ENCODE measurements at places on chromosomes 11 and 22.

DNA sequence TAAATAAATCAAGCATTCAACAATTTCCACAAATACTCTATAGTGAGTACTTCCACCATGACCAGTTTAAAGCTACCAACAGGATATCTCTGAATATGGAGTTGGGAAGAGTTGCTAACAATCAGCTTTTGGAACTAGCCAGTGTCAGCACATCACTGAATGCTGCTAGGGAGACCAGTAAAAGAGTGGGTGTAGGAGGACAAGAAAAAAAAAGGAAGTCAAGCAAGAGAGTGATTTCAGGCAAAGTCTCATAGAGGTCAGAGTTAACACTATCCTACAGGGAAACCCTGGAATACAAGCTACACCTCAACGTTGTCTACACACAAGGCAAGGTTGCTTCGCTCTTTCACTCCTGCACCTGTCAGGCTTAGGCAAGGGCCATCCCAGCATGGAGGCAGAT lies 24.2 kb downstream of the EIF3F start:
- no peak for DNase-seq

DNA sequence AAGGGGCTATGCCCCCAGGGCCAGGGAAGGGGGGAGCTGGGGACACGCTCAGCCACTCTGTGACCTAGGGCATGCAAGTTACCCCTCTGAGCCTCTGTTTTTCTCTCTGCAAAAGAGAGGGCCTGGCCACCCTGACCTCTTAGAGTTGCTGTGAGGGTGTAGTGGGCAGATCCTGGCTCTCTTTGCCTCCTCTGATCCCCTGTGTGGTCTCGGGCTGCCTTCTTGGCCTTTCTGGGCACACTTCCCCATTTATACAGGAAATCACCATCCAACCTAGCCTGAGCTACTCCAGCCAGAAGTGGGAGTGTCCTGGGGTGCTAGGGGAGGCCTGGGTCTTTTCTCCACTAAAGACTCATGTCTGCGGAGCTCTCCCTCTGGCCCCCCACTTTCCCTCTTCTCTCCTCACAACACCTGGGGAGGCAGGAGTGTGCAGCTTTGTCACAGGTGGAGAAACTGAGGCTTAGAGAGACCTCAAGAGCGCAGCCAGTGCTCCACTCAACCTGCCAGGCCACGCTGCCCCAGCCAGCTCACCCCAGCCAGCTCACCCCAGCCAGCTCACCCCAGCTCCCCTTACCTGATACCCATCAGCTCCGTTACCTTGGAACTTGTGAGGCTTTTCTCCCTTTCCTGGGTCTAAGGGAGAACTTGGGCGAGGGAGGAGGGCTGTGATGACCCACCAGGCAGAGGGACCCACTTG lies 1.4 kb downstream of the AIFM3 start:
- DNase-seq = no peak

- DNase-seq = no peak
Measured at GRCh38 chr11:12359761-12360160, 17.6 kb upstream of the PARVA start.

DNA sequence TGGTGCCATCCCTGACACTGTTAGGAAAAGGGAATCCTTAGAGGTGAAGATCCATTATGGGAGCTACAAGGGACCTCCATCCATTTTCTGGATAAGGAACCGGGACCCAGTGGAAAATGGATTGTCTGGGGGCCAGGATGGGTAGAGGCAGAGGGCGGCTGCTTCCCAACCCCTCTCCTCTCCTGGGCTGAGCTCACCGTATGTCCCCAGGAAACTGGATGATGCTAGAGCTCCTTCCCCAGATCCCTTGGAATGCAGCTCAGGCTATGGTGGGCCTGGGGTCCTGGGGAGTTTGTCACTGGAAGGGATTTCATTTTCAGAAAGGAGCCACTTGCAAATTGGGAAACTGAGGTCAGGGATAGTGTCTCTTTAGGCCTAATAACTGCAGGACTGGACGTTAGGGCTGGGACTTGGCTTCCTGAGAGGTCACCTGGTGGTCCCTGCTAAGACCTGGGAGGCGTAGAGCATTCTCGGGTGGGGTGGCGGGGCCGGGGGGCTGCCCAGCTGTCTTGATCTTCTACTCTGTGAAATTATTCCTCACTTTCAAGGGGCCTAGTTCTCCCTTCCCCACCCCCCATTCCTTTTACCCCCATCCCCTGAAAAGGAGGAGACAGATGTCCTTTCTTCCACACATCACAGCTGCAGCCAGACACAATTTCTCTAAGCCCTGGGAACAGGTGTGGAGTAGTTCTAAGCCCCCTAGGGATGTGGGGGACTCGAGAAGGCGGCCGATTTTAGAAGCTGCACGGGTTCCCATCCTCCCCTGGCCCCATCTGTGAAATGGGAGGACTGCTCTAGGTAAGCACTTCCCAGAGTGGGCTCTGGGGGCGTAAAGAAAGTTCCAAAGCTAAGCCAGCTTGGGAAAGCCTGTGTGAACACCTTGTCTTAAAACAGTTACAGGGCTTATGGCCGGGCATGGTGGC lies 99.8 kb downstream of the PKNOX2 start:
- DNase-seq = no peak

DNA sequence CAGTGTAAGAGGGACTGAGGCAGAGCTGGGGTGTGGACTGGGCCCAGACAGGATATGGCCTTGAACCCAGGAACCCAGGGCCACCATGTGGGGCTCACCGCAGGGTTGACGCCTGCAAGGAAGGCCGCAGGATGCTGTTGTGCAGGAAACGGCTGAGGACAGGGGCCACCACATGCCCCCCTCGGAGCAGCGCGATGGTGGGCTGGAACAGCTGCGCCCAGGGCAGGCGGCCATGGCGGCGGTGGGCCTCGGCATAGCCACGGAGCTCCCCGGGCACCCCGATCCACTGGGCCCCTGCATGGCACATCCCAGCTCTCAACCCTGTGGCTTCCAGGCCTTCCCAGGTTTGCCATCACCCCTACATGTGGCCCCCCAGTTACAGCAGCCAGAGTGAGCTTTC lies 12.2 kb downstream of the GGT5 start:
- DNase-seq = no peak

DNA sequence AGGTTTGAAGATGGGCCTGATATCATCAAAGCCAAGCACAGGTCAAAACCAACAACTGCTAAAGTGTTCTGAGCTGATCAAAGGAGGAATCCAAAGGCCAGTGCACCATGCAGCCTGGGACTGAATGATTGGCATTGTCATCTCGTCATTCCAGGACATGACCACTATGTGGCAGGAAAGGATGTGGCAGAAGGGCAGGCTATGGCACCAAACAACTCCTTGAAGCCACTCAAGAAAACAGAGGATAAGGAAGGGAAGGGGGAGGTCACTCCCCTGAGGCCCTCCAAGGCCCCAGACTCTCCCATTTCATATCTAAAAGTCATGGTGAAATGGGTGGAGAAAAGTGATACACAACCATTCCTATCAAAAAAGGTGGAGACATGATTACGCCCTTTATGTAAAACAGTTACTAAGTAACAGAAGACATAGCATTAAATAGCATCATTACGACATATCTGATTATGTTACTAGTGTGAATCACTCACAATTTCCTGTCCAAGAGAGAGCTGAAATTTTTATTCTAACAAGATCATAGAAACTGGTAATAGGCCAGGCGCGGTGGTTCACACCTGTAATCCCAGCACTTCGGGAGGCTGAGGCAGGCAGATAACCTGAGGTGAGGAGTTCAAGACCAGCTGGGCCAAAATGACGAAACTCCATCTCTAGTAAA lies 49.3 kb downstream of the AHNAK start:
- peak; percentile 69 for DNase-seq

GRCh38 chr11:70783356-70783755 lies 385.0 kb downstream of the CTTN start:
- no peak for DNase-seq

- no peak for DNase-seq
Measured at GRCh38 chr22:39026509-39027150, 5.7 kb downstream of the APOBEC3D start.

DNA sequence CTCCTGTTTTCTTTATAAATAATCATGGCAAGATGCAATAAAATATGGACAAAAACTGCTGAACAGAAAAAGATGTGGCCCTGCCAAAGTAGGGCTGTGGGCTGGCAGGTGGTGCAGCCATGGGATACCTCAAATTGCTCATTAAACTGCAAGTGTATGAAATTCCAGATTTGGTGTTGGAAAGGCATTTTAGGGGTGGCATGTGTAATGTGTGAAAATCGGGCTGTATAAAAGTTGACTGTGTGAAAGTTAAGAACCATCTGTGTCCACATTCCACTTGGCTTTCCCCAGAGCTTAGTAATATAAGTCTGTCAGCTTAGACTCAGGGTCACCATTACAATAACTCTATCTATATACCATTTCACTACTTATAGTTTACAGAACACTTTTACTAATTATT lies 34.8 kb upstream of the FZD4 start:
- DNase-seq = no peak

DNA sequence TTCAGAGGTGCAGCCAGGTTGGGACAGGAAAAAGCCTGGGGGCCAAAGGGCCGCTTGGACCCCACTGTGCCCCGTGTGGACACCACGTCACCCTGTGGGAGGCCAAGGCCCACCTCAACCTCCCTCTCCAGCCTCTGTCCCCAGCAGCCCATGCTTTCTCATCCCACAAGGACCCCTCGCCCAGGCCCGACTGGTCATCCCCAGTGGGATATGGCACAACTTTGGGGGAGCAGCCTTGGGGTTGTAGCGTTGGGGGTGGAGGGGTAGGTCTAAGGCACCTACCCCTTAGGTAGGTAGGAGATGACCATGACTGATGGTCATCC lies 44.0 kb downstream of the IGF2 start:
- DNase-seq = no peak

- DNase-seq = no peak
Measured at GRCh38 chr11:128342511-128343134, 244.7 kb downstream of the ETS1 start.

- no peak for DNase-seq
Measured at GRCh38 chr11:84420271-84420670, 1134.1 kb upstream of the CCDC90B start.

- no peak for DNase-seq
Measured at GRCh38 chr22:39236321-39237317, 8.2 kb downstream of the PDGFB start.

GRCh38 chr11:83736684-83737083 lies 450.5 kb upstream of the CCDC90B start:
- no peak for DNase-seq

- no peak for DNase-seq
Measured at GRCh38 chr11:123357990-123358827, 71.9 kb upstream of the GRAMD1B start.

GRCh38 chr22:28582806-28583205 lies 96.8 kb downstream of the TTC28 start:
- peak; percentile 64 for DNase-seq

DNA sequence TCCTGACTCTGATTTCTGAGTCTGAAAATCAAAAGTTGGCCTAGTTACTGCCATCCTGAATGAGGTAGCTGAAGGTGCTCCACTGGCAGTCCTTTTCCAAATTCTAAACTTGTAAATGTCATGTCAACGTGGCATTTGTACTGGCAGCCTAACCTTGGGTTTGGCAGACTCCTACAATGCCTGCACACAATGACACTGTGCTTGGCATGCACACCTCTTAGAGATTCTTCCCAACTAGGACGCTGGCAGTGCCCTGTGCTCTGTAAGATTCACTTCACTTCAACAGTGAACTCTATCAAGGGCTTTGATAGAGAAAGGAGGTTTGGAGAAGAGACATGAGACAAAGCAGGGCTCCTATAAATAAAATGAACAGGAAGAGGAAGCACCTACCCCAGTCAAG lies 21.9 kb upstream of the PPP2R1B start:
- DNase-seq = no peak

- no peak for DNase-seq
Measured at GRCh38 chr11:101030015-101030414, 99.6 kb downstream of the PGR start.

DNA sequence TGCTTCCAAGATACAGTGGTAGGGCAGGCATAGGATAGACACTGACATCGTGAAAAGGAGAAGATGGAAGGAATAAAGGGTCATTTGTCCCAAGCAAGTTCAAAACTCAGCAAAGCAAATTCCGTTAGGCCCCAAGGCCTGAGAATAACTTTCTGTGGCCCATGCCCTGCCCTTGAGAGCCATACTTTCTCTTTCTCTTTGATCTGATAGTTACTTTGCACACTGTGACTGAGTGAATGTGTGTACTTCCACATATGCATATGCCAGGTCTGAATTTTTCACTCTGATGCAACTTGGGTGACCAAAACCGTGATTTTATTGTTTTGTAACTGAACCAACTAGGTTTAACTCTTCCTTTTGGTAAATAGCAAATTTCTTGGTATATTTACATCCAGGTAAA lies 371.5 kb downstream of the RAB38 start:
- DNase-seq = no peak

GRCh38 chr11:111105566-111105965 lies 140.0 kb upstream of the POU2AF2 start:
- no peak for DNase-seq

GRCh38 chr11:103582351-103582909 lies 454.0 kb upstream of the DDI1 start:
- DNase-seq = no peak

DNA sequence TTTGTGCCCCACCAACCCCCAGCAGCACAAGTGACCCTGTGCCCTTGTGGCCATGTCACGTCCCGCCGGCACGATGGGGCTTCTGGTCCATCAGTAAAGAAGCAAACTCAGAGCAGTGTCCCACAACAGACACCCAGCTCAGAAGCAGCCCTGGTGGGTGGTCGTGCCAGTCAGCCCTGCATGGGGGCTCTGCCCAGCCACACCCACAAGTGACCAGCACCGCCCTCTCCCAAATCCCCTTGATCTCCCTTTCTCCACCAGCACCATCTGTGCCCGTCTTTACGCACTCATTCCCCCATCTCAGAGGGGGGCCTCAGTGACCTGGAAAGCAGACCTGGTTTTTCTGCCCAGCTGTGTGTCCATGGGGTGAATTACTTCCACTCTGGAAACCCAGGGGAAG lies 149.1 kb downstream of the DSCAML1 start:
- no peak for DNase-seq
